ENCODE measurements at places on chromosomes 12 and 14. TPM values are rescaled to one million over a fixed set of nuclear protein-coding genes. Genes with fewer than 3 reads are reported as not detected.

The AMDHD1 gene
- not detected for total RNA-seq

The DIO2 gene
- total RNA-seq: 1.5 TPM

The IFT81 gene
- total RNA-seq: 27.6 TPM

The NPFF gene
- not detected for total RNA-seq

DNA sequence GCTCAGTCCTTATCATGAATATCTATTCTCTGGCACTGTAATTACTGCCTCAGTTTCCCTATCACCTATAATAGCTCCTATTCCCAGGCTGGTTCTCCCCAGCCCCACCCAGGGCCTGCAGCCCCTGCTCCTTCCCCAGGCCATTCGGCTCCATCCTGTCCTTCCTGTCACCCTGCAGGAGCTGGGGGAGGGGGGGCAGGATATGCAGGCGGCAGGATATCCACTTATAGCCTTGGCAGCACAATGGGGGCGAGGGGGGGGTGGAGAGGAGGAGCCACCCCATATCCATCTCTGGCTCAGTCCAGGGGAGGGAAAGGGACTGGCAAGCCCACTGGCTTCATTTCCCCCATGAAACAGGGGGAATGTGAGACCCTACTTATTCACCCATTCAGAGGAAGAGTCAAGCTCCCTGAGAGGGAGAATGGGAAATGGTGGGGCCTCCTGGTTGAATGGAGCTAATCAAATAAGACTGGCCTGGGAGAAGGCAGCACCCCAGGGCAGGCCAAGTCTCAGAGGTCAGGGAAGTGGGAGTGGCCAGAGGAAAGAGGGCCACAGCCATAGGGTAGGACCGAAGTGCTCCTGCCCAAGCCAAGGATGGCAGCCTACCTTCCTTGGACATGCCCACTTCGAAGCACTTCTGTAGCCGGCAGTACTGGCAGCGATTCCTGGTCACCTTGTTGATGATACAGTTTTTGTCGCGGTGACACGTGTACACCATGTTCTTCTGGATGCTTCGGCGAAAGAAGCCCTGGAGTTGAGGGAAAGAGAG, 7.8 kb upstream of the ITGB7 start:
- no peak for DNase-seq

- DNase-seq: no peak
Observed at GRCh38 chr12:131428091-131428685, 282.7 kb upstream of the SFSWAP start.

DNA sequence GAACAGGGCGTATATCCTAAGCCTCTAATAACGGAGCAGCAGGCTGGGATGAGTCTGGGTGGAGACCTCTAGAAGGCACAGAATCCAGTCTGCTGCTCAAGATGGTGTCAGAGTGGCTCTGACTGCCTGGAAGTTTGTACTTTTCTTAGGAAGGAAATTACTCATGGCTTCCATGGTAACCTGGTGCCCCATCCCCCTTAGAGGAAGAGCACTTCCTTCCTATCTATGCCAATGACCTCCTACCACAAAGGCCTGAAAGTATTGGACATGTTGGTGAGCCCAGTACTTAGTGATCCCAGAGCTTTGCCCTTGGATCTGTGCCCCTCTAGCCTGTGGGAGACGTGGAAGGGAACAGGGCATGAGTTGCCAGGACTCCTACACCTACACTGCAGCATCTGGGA, 1.5 kb downstream of the BATF start:
- no peak for DNase-seq

Data from glutamatergic neuron (in vitro differentiated cells).